ENCODE measurements at places on chromosomes 7 and 10.
A peak's percentile ranks its signal among the peaks of the same experiment; 100 is the strongest.

DNA sequence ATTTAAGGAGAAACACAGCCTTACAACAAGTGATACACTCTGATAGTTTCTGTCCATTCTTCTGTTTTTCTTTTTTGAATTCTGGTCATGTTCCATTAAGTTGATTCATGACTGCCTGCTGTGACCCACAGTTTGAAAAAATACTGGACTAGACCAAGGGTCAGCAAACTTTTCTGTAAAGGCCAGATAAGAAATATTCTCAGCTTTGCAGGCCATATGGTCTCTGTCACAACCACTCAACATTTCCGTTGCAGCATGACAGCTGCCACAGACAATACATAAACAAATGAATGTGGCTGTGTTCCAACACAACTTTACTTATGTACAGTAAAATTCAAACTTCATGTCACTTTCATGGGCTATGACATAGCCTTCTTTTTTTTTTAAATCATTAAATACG is 156.7 kb downstream of the PLXNA4 start:
- no peak overlapping the region for H3K27ac ChIP-seq
- H3K4me1 ChIP-seq: peaks cover 13% of the 10 kb centered on the region
- no peak overlapping the region for H3K4me3 ChIP-seq
- H3K36me3 ChIP-seq: no peaks in the 10 kb centered on the region
- H3K27me3 ChIP-seq: no peaks in the 10 kb centered on the region

DNA sequence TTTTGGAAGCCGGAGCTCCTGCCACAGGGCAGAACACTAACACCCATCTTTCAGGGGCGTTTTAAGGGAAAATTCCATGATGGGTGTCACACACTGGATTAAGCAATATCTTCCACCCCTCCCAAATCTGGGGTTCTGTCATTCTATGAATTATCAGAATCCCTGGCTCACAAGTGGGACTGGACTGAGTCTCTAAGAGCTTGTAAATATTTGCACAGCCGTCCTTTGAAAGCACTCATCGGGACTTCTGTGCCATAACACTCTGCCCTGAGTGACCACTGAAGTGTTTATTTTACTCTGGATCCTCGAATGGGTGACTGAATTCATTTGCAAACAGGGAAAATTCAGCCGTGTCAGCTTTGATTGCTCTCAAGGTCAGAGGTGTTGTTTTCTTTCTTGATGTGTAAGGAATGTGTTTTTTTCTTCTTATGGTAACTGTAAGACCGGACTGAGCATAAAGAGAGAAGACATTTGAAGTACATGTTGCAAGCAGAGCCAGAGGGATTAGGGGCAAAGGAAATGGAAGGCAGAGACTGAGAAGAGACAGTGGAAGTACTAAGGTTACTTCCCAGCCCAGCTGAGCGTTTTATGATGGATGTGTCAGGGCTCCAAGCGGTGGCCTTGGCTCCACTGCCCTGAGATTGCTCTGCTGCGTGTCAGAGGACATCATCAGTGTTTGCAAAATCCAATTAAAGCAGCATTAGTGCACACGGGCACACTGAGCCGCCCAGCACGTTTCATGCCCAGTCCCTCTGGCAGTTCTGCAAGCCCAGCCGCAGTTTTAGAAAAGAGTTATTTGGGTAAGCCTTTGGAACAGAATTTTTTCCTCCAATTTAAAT is 17.7 kb upstream of the GTPBP4 start:
- peak overlapping the region; percentile 35 for H3K27ac ChIP-seq
- H3K27me3 ChIP-seq: no peaks in the 10 kb centered on the region
- DNase-seq: no peak
- no peaks in the 10 kb centered on the region for H3K36me3 ChIP-seq

GRCh38 chr10:71975871-71976725 is 11.9 kb downstream of the CHST3 start:
- no peak for DNase-seq
- no peaks in the 10 kb centered on the region for H3K36me3 ChIP-seq
- H3K27ac ChIP-seq: peak overlapping the region; percentile 64
- peaks cover 39% of the 10 kb centered on the region for H3K4me1 ChIP-seq
- no peak overlapping the region for H3K4me3 ChIP-seq
- no peaks in the 10 kb centered on the region for H3K27me3 ChIP-seq

DNA sequence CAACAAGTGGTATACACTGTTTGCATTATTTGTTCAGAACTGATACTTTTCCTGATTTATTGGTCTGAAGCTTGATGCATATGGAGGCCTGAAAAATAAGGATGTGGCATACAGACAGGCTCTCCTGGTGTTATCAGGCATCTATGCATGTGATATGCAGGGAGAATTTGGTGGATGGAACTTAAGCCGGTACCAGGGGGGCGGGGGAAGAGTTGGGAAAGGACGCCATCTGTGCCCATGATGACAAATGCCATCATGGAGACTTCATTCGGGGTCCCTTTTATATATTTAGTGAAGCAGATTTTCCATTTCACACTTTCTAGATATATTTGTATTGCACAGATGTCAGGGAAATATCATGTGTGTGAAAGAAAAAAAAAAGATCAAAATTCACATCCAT is 5.4 kb downstream of the HECW1 start:
- no peaks in the 10 kb centered on the region for H3K4me1 ChIP-seq
- DNase-seq: no peak
- peaks cover 6% of the 10 kb centered on the region for H3K27me3 ChIP-seq
- H3K4me3 ChIP-seq: no peak overlapping the region
- no peaks in the 10 kb centered on the region for H3K36me3 ChIP-seq

GRCh38 chr7:121798453-121798840 is 74.5 kb upstream of the PTPRZ1 start:
- no peaks in the 10 kb centered on the region for H3K4me1 ChIP-seq
- H3K36me3 ChIP-seq: no peaks in the 10 kb centered on the region
- no peak overlapping the region for H3K4me3 ChIP-seq
- no peaks in the 10 kb centered on the region for H3K27me3 ChIP-seq

Data from SJCRH30 (cell line).